Calu3 (cell line): ENCODE measurements at places on chromosomes 11 and 22.

DNA sequence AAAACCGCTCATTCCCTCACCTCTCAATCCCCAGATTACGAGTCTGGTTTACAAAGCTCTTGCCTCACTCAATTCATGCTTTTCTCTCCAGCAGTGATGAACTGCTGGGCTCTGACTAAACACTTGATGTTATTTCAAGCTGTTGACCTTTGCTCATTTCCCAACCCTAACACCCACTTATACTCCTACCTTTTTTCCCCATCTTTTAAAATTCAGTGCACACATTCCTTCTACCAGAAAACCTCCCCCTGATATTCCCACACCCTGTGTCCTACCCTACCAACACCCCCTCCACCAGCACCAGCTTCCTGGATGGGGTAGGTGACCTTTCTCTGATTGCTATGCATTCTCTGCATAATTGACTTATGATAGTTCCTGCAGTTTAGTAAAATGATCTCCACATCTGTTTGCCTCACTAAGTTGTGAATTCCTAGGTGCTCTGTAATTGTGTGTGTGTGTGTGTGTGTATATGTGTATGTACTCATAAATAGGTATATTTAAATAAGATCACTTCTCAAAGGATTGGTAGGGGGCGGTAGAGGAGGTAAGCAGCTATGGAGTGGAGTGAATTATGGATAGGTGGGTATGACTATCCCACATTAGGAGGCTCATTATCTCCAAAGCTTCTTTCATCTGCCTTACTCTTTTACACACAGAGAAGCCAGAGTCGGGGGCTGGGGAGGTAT is 842 bp downstream of the HEPACAM start:
- no peak for DNase-seq

DNA sequence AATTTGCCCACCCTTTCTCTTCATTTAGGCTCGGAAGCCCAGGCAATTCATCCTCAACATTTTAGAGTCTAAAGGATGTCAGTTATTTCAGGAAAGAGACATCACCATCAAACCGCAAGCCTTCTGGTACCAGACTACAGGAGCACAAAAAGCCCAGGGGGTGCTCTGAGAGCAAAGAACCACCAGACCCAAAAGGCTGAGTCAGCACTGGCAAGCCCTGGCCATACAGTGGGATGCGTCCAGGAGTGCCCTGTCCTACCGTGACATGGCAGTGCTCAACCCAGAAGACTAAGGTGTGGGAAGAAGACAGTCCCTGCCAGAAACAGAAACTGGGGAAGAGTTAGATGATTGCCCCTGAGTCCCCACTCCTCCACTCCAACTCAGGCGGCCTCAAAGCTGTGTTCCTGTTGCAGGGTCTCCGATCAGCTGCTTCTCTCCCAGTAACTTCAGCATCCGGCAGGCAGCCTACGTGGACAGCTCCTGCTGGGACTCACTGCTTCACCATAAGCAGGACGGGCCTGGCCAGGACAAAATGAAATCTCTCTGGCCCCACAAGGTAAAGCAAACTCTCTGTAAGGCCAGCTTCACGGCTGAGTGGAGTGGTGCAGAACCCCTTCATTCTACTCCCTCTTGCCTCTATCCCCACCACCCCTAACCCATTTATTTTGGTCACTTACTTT is 1.5 kb downstream of the PANX3 start:
- DNase-seq: no peak

GRCh38 chr11:45215098-45215865 is 68.8 kb downstream of the PRDM11 start:
- no peak for DNase-seq

- DNase-seq: no peak
These were observed 12.4 kb upstream of the SCARF2 start for GRCh38 chr22:20449819-20450550.

DNA sequence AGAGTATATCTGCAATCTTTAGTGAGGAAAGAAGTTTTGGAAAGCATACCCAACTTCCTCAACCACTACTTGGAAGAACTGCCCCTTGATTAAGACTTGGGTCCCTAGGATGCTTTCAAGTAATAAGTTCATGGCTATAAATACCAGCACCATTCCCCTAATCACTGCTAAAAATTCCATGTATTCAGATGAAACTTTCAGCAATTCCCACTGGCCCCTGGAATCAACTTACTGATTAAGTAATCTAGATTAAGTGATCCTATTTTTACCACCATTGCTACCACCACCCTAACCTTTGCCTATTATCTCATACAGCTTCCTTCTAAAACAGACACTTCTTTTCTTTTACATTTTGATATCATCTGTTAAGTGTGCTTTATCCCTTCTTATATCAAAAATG is 10.5 kb downstream of the PICALM start:
- no peak for DNase-seq

DNA sequence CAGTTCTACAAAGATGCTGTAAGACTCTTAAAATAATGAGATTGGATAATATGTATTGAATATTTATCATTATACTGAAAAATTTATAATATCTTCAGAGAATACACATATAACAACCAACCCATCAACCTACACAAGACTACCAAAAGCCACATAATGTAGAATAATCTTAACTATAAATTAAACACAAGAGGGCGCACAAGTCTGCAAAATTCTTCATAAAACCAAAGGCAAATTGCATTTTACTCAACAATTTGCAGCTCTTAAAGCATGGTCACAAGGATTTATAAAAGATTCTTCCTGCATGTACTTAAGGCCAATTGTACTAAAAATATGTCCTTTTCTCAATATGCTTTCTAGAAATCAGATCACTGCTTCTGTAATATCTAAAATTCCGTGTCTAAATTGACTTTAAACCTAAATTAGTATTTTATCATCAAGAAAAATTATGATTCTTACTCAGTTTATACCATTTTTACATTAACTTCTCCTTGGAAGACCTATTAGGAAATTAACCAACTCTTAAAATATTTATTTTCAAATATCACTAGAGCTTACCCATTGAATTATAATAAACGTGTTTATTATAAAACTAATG is 79.0 kb downstream of the TTC28 start:
- peak; percentile 21 for DNase-seq

DNA sequence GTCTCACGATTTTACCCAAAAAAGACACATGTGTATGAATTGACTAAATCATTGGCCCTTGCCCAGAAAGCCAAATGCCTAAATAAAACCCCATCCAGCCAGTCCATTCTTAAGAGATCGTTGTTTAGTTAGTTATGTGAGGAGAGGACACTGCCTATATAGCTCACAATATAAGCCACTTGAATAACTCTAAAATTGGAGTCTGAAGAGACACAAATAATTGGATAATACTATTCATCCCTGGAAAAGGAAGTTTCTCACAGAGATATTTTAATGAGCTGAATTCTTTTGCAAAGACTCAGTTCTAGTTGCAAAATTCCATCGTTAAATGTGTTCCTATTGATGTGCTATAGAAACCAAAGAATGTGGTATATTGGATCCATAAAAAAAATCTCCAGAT is 176.7 kb downstream of the SOX6 start:
- DNase-seq: no peak

- no peak for DNase-seq
These were observed 121.6 kb downstream of the LDLRAD3 start for GRCh38 chr11:36065436-36065835.
